ENCODE measurements at places on chromosomes 12 and 14. TPM values are rescaled to one million over a fixed set of nuclear protein-coding genes. Genes with fewer than 3 reads are reported as not detected.

The FAM181A gene
- not detected for total RNA-seq

The NDUFA12 gene
- 206 TPM for total RNA-seq

The FAM161B gene
- 1.3 TPM for total RNA-seq

The RNASE3 gene
- total RNA-seq: not detected

The MRPL51 gene
- 297 TPM for total RNA-seq

The SLCO1B3 gene
- 16.2 TPM for total RNA-seq

The SMIM41 gene
- total RNA-seq: not detected

The GRIP1 gene
- total RNA-seq: 2.0 TPM

The EIF2S3B gene
- 0.45 TPM for total RNA-seq

The HRK gene
- 0.86 TPM for total RNA-seq
